ENCODE measurements at places on chromosomes 12 and 14.

- no peak for DNase-seq
These were observed 15.0 kb upstream of the EMP1 start for GRCh38 chr12:13181375-13182070.

DNA sequence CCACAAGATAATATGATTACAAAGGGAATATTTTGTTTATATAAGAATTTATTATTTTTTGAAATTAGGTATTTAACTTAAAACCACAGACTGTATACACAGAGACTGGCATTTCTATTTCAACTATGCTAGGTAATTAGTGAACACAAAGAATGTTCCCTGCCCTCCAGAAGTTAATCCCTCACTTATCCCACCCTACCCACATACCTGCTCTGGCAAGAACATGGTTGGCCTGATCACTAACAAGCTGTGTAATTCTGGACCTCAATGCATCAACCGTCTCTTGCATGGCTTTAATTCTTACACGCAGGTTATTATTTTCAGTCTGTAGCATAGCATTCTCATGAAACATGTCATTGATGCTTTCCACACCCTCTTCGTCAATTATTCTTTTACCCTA lies 85.9 kb downstream of the KIF21A start:
- DNase-seq = no peak

DNA sequence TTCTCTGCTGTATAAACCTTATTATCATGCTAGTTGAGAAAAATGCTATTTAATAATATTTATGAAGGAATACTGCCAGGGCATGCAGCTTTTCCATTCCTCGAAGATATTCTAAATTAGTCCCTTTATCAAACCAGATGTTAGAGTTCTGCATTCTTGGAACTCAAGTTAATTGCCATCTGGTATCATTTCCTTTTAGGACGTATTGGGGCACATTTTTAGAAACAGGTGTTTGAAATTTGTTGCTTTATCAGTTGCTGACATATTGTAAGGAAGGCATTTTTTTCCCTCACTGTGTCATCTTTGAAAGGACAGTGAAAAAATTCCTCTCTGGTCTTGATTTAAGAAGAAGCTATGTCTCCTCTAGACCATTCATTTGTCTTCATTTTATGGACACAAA lies 471.2 kb upstream of the PRICKLE1 start:
- DNase-seq = no peak

GRCh38 chr12:1034751-1035457 lies 43.9 kb downstream of the ERC1 start:
- no peak for DNase-seq

DNA sequence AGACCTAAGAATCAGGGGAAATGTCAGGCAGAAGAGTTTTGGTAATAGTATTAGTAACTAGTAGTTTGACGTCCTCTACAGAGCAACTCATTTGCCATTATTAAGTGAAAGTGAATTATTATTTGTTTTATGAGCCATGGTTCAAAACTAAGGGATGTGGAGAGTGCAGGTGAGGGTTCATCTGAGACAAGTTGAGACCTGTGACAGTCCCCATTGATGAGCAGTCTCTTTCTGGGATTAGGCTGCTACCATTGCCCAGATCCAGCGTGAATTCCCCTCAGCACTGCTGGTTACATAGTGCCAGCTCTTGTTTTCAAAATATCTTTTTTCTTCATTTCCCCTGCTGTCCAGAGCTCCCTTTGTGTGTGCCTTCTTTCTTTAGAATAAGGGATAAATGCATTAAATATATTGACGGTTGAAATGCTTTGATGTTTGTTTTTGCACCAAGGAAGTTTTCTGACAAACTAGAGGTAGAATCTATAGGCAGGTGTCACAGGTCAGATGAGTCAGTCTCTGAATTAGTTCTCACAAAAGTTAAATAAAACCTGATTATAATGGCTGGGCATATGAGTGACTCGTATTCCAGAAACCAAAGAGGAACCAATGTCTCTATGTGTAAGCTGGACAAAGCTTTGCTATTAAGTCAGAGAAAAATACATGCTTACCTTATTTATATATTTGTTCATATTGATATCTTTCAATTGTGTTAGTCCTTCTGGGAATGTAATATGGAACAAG lies 381.4 kb downstream of the TMEM117 start:
- DNase-seq = no peak

DNA sequence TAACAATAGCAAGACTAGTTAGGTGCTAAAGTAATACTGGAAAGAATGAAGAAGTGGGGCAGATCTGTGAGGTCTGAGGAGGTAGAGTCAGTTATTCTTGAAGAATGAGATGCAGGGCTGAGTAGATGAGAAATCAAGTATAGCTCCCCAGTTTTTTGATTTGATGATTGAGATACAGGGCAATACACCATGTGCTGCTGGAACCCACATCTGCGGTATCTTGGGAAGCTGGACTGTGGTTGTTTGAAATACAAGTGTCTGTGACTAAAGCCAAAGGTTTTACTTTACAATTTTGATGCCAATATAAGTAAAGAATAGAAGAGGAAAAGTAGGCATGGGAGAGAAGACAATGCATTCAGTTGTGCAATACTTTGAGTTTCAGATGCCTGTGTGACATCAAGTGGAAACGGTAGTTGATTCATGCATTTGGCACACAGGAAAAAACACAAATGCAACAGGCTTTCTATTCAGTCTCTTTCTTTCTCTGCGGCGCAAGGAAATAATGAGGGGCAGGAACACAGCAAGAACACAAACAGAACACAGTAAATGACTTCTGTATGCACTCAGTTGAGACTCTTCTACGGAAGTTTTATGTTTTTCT lies 190.2 kb upstream of the SLC38A2 start:
- DNase-seq = no peak
